ENCODE measurements at places on chromosomes 2 and 18.

DNA sequence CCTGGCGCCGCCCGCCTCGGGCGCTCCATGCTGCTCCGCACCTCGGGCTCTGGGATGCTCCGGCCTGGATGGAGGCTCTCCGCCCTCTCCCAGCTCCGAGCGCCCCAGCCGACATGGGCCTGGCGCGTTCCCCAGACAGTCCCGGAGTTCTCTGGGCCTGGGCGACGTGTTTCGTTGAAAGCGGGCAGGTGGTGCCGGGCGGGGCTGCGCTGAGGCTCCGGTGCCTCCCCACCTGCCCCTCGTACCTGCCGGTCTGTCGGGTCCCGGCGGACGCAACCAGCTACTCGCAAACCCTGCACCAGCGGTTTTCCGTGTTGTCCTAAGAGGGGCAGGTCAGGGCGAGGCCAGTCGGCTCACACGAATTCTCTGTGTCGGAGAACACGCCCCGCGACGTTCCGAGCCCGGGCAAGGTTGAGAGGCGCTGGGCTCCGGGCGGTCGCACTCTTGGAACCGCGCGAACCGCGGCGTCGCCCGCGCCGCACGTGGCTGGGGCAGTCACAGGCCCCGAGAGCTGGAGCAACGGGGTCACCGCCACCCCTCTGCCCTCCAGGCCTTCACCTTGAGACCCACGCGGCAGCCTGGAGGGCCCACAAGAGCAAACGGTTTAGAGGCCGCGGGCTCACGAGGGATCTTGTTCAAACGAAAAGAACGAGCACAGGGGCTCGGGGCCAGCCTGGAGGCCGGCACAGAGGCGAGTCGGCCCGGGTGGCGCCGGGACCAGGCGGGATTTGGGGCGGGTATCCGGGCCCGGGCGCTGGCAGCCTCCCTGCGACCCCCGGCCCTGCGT is 4.2 kb upstream of the SIX2 start:
- DNase-seq = no peak

DNA sequence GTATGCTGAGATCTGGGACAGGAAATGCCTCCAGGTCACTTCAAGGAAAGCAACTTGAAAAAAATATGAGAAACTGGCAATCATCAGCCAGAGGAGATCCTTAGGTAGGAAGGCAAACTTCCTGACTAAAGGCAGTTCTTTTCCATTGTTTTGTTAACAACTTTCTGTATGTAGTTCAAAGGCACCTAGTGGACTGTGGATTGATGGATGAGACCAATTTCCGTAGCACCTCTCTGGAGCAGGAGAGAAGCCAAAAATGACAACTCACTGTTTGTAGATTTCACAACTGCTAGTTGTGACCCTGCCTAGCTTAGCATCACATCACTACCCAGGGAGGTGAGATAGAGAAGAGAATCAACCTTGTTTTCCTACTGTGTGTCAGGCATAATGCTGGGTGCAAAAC is 21.8 kb upstream of the NOSTRIN start:
- no peak for DNase-seq

DNA sequence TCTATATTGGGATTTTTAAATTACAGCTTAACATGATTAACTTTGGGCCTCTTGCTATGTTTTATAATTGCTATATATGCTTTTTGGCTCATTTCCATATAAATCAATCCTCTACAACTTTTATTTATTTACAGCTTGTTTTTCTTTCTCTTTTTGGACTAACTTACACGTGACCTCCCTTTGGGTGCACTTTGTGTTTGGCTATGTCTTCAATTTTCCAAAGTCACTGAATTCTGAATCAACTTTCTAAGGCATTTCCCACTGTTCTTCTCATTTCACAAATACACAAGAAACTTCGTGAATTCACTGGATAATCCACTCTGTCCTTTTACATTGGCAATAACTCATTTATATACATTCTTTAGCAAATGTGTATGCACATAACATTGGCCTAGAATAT is 5.4 kb upstream of the CPS1 start:
- DNase-seq = no peak

- DNase-seq = no peak
These were observed 17.9 kb downstream of the NRXN1 start for GRCh38 chr2:51013933-51014526.

GRCh38 chr2:54634564-54635511 is 88.6 kb upstream of the EML6 start:
- peak; percentile 32 for DNase-seq

GRCh38 chr2:71136174-71136573 is 5.7 kb downstream of the MPHOSPH10 start:
- DNase-seq = no peak
